ENCODE measurements at places on chromosomes 6 and 20.
A peak's percentile ranks its signal among the peaks of the same experiment; 100 is the strongest.

DNA sequence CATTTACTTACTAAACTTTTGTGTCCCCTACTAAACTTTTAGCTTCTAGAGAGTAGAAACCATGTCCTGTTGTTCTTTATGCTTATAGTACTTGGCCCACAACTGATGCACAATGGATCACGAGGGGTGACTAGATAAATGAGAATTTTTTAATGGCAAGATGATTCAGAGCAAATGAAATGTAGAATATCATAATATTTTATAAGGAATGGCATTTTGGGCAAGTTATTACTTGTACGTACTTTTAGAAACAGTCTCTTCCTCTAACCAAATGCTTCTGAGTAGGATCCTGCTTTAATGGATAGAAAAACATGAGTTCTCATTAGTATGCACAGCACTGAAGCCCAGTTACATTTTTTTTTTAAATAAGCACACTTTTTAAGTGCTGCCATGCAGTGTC, 336.3 kb downstream of the NRN1 start:
- no peak for DNase-seq

- DNase-seq = no peak
Measured at GRCh38 chr6:135161411-135162395, 19.4 kb upstream of the MYB start.

- no peak for DNase-seq
Measured at GRCh38 chr6:25315194-25316177, 36.3 kb downstream of the CARMIL1 start.

- DNase-seq = no peak
Measured at GRCh38 chr6:71656121-71656520, 230.2 kb upstream of the RIMS1 start.

- DNase-seq = no peak
Measured at GRCh38 chr6:35557239-35557638, 44.5 kb upstream of the TULP1 start.

DNA sequence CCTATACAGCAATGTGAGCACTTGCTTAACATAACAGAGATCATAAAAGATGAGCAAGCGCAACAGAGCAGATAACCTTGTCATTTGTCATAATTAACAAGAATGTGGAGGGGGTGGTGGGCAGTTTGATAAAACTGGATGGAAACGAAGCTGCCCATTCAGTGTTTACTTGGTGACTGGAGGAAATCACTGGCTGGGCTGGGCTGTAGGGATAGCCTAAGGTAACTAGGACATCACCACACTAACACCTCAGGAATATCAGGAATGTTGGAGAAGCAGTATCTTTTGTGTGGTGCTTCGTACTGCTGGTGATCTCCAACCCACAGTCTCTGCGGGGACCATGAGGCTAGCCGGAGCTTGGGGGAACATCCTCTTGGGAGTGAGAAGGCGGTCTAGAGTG, 218.4 kb downstream of the HIVEP2 start:
- no peak for DNase-seq

- peak; percentile 47 for DNase-seq
Measured at GRCh38 chr6:122838060-122838780, 49.2 kb downstream of the SMPDL3A start.

DNA sequence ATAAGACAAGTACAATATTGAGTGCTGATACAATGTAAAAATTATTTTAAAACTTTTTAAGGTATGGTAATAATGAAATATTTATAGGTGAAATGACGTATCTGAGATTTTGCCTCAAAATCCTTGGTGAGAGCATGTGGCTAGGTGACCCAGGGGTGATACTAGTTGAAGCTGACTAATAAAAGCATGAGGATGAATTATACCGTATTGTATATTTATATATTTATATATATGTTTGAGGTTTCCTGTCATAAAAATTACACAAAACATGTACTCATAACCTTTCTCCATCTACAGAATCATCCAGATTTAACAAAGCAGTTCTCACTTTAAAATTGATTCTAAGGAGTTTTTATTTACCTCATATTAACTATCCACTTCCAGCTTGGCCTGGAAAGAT, 358.1 kb downstream of the CDKAL1 start:
- DNase-seq = no peak

- DNase-seq = no peak
Measured at GRCh38 chr20:62358171-62359042, 8.7 kb downstream of the LAMA5 start.

All from fibroblast of pulmonary artery (primary cell).